Neural progenitor cell (in vitro differentiated cells): ENCODE measurements at places on chromosomes 1 and 21. TPM values are rescaled to one million over a fixed set of nuclear protein-coding genes. Genes with fewer than 3 reads are reported as not detected.

DNA sequence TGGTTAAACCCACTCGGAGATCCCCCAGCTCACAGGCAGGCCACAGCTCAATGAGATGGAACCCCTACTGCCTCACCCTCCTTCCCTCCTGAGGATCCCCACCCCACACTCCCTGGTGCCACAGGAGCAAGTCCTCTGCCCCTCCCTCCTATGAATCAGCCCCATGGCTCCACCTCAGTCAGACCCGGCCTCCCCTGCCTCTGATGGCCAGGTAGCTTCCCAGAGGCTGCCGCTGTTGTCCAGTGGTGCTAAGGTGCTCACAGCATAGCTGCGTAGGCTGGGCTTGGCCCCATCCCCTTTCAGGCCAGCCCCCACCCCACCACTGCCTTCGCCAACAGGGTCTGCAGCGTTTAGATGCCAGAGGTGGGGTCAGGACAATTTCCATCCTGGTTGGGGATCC lies 98.5 kb upstream of the IGSF21 start:
- no peak for DNase-seq

GRCh38 chr1:14500041-14500440 lies 98.4 kb upstream of the KAZN start:
- no peak for DNase-seq

The KHDRBS1 gene
- 159 and 201 TPM in 2 replicates for total RNA-seq

The SPRR3 gene
- total RNA-seq, result not detected in 2 replicates

DNA sequence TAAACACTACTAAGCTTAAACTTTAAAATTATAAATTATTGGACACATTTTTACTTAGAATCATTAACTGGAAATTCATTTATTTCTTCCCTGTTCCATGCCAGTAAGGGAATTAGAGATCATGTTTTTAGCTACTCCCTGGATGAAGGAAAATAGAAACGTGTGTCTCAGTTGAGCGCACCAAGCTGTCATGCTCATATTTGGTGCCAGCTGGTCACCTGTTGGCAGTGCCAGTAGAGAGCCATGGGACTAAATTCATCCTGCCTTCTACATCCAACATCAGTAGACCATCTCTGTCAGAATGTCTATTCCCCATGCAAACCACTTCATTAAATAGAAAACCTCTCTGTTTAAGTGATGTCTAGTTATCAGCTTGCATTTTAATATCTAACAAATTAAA lies 17.4 kb upstream of the SLC22A15 start:
- no peak for DNase-seq

The ZNF695 gene
- 27.6 and 34.6 TPM in 2 replicates for total RNA-seq

The UBE2J2 gene
- 32.9 and 39.2 TPM in 2 replicates for total RNA-seq
